Spinal cord (tissue), 10 donors: ENCODE measurements at places on chromosomes 12 and 14.

- DNase-seq: no peak
- peak overlapping the region; percentile 67 for H3K27ac ChIP-seq
- no peaks in the 10 kb centered on the region for H3K27me3 ChIP-seq
- H3K36me3 ChIP-seq: no peaks in the 10 kb centered on the region
- H3K4me3 ChIP-seq: no peak overlapping the region
These were observed 13.9 kb upstream of the ATP2A2 start for GRCh38 chr12:110266980-110267620.

DNA sequence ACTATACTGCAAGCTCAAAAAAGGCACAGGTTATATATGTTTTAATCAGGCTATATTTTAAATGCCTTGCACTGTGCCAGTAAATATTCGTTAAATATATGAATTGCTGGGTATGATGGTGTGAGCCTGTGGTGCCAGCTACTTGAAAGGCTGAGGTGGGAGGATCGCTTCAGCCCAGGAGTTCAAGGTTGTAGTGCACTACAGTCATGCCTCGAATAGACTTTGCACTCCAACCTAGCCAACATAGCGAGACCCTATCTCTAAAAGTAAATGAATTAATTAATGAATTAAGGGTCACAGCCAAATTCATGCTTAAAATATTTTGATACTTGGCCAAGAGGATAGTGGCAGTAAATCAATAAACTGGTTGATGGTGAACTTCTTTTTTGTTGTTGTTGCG lies 22.2 kb upstream of the MDM2 start:
- H3K27ac ChIP-seq: no peak overlapping the region
- H3K4me1 ChIP-seq: no peaks in the 10 kb centered on the region
- no peaks in the 10 kb centered on the region for H3K36me3 ChIP-seq
- H3K4me3 ChIP-seq: no peak overlapping the region
- no peaks in the 10 kb centered on the region for H3K27me3 ChIP-seq

GRCh38 chr12:28057856-28058615 lies 85.5 kb upstream of the PTHLH start:
- H3K27ac ChIP-seq: no peak overlapping the region
- no peak for DNase-seq
- H3K4me1 ChIP-seq: no peaks in the 10 kb centered on the region
- no peaks in the 10 kb centered on the region for H3K27me3 ChIP-seq
- no peak overlapping the region for H3K4me3 ChIP-seq

DNA sequence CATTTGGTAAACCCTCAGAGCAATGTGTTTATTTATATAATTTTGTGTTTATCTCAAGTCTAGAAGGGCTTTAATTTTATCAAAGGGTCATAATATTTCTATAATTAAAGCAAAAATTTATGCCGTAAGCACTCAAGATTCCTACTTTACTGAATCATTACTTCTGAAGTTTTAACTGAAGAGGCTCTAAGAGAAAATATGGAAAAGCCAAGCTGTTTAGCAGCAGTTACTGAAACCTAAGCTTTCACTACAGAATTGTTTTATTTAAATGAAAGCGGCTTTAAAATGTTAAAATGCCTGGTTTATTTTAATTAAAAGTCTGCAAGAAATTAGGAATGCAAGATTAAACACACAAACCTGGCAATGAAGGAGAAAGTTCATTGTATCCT lies 73.9 kb upstream of the BBS10 start:
- no peak for DNase-seq
- H3K4me3 ChIP-seq: peak overlapping the region; percentile 44
- H3K36me3 ChIP-seq: no peaks in the 10 kb centered on the region

DNA sequence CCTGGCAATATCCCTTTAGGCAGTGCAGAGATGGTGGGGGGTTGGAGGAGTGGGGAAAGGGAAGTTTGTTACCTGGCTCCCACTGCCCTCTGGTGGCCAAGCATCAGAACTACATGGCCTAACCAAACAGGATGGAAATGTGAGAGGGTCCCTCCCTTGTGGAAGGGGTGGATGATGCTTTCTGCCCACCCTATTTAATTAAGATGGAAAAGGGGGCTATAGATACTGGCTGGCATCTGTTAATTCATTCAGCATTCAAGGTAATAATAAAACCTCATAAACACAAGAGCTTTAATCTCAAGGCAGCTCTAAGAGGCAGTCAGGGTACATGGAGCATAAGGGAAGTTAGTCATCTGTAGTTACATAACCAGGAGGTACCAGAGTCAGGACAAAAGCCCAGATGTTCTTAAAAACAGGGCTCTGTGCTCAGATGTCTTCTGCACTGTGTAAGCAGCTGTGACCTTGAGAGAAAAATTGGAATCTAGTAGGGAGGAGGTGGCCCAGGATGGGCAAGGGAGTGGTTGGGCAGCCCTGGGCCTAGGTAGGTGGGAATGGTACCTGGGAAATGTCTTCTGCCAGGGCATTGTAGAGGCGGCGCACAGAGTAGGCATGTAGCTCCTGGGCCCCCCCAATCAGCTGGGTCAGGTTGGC lies 4.6 kb downstream of the AP1G2 start:
- no peaks in the 10 kb centered on the region for H3K27me3 ChIP-seq
- no peak overlapping the region for H3K27ac ChIP-seq
- H3K4me1 ChIP-seq: peaks cover 33% of the 10 kb centered on the region
- peaks cover 31% of the 10 kb centered on the region for H3K36me3 ChIP-seq
- peak; percentile 64 for DNase-seq
